ENCODE measurements at places on chromosomes 4 and X.

DNA sequence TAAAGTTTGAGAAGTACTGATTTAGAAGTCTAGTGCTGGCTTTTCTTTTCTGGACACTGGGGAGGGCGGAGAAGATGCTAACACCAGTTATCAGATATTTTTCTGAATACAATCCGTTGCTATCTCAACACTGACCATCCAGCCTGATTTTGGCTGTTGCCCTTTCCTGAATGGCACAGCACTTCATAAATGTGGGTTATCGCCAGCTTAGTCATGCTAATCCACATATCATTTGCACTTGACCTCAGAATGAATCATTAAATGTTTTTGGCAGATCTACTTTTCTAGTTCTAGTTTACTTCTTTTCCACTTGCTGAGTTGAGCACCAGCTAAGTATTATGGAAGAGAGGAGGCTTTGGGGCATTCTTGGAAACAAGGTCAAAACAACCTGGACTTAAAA lies 60.8 kb upstream of the ESX1 start:
- DNase-seq: no peak

DNA sequence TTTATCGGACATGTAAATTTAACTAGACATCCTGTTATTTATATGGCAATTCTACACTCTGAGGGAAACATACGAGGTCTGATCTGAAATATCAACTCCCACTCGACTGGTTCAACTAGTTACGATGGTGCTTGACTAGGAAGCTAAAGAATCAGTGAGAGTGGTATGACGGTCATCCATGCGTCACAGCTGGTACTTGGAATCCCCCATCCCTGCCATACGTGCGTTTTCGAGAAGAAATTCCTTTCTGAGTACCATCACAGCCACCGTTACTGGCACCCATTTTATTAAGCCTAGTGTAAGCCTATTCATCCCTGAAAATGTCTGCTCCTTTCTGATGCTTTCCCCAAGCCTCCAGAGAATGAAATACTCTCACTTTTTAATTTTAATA lies 695 bp upstream of the PIGA start:
- DNase-seq: peak; percentile 29

GRCh38 chr4:26061248-26061986 lies 147.4 kb downstream of the SMIM20 start:
- DNase-seq: no peak

DNA sequence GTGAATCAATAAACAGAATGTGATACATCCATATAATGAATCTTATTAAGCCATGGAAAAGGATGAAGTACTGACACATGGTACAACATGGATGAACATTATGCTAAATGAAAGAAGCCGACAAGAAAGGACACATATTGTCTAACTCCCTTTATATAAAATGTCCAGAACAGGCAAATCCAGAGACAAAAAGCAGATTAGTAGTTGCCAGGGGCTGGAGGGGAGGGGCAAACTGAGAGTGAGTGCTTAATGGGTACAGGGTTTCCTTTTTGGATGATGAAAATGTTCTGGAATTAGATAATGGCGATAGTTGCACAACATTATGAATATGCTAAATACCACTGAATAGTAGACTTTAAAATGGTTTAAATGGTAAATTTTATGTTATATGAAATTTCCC lies 17.4 kb downstream of the ADGRG4 start:
- DNase-seq: no peak

DNA sequence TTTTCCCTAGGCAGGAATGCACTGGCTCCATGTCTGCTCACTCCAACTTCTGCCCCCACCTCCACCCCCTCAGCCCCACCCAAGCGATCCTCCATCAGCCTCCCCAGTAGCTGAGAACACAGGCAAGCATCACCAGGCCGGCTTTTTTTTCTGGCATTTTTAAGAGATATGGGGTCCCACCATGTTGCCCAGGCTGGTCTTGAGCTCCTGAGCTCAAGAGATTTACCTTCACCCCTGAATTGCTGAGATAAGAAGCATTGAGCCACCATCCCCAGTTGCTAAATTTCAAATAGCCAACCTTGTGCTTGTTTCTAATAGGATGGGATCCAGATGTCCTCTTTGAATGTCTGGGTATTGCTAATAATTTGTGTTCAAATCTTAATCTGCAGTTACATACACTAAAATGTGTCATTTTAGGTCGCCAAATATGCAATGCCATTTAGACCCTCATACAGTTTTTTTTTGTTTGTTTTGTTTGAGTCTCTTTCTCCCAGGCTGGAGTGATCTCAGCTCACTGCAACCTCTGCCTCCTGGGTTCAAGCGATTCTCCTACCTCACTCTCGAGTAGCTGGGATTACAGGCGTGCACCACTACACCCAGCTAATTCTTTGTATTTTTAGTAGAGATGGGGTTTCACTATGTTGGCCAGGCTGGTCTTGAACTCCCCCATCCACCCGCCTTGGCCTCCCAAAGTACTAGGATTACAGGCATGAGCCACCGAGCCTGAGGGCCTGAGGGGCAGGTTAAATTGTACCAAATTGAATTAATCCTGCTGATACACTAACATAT lies 8.8 kb downstream of the LARP7 start:
- no peak for DNase-seq

GRCh38 chr4:80072228-80072743 lies 743 bp downstream of the ANTXR2 start:
- DNase-seq: peak; percentile 56

DNA sequence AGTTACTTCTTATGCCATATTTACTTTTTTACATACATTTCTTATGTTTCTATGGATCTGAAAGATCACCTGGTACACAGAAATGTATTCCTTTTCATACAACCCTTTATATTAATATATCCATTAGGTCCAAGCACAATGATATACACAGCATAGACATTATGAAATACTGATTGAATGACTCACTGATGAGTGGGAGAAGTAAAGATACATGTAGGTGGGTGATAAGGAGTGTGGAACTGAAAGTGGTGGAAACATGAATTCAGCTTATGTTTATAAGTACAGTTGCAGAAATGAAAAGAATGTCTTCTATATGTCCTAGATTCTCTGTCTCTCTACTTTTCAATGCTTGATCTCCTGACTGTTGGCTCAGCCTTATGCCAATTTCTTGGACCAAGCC lies 87.9 kb downstream of the YIPF7 start:
- DNase-seq: no peak

- no peak for DNase-seq
These were observed 186.5 kb downstream of the ANTXR2 start for GRCh38 chr4:79886557-79886956.

GRCh38 chr4:82886147-82886942 lies 4.6 kb downstream of the SEC31A start:
- DNase-seq: no peak

DNA sequence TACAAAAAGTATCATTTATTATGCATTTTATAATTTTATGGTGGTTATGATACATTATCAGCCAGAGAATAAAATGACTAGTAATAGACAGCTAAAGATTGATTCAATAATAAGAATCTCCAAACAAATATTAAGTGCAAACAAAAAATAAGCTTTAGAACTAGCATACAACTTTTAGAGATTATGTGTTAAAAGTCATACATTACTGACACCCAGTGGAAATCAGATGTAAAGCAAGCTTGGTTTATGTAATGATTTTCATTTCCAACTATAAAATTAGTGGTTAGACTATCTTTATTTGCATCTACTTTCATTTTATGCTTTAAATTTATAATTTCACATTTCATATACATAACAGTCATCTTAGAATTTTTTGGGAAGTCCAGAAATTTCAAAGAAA lies 57.7 kb downstream of the IL13RA2 start:
- no peak for DNase-seq

DNA sequence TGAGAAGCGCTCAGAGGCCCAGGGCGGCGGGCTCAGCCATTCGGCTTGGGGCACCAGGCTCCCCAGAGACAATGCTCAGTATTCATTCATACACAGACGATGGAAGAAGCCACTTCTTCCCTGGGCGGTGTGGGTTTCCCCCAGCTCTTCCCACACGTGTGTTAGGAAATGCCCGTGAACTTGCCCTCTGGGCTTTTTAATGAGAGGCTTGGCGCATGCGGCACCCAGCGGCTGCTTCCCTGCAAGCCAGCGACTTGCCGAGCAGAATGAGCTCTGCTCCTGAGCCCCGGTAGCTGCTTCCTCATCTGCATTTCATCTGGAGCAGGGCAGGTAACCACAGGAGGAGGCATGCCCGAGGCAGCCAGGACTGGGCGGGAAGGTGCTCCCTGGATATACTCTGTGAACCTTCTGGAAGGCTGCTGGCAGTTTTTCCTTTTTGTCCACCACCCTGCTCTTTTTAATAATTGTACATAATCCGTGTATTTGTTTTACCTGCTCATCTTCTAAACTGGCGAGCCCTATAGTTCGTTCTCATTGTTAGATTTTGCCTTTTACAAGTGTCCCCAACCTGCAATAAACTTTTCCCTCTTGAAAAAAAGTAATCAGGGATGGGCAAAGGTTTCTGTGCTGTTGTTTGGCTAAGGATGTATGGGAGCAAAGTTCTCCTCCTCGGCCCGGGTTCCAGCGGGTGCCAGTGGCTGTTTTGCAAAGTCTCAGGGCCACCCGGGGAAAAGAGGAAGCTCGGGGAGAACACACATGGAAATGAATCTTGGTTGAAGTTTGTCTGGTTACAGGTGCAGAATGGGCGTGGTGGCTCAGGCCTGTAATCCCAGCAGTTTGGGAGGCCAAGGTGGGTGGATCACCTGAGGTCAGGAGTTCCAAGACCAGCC lies 178.8 kb downstream of the DCLK2 start:
- no peak for DNase-seq

- DNase-seq: no peak
These were observed 1.6 kb downstream of the OPRPN start for GRCh38 chr4:70399319-70399718.

GRCh38 chrX:71282514-71283402 lies 677 bp upstream of the NONO start:
- peak; percentile 37 for DNase-seq

- no peak for DNase-seq
These were observed 1.8 kb downstream of the CD99L2 start for GRCh38 chrX:150896632-150897031.

DNA sequence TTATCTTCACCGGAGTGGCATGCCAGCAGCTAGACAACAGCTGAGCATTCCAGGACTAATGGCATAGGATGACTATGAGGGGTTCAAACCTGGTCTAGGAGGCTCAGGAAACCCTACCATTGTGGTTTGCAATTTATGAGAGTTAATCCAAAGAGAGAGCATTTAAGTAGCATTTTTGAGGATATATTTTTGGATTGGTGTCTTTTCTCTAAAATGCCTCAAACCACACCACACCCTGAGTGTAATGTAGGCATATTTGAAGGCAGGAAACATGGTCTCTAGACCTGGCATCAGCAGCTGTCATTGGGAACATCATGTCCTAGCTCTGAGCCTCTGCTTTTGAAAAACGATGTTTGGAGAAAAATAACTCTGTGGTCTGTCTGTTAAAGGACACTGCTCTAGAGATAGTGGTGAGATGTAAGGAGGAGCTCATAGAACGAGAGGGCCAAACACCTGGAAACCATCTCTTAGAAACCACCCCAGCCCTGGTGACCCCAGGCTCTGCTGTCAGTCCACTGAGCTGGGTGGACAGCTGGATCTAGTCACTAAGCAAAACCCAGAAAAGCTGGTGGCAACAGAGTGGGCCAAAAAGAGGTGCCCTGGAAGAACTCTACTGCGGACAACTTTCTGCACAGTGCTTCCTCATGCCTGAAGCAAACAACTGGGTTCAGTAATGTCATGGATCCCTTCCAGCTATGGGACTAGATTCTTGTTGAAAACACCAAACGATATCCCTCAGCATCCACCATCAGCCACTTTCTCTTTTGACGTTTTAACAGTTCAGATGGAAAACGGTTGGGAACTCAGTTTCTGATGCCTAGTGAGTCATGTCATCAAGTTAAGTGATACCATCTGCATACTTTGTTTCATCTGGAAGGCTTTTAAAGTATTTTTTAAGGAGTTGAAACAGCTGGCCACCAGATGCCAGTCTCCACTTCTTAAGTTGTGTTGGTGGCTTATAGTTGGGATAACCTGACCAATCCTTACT lies 100.2 kb upstream of the C1QTNF7 start:
- DNase-seq: no peak

DNA sequence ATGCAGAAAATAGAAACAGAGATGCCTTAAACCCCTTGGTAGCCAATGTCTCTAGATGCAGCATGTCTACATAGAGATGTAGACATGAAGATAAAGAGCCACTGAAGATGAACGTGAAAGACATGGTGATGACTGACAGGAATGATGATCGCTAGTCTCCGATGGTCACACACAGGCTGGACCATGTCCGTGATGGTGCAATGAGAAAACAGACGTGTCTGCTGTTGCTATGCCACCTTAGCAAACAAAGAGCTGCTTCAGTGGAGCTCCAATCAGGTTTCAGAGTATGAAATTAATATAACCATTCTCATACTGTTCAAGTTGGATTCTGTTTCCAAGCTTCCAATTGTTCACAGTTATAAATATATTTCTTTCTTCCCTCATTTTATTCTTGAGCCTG lies 256.5 kb downstream of the CAMK2D start:
- DNase-seq: no peak

DNA sequence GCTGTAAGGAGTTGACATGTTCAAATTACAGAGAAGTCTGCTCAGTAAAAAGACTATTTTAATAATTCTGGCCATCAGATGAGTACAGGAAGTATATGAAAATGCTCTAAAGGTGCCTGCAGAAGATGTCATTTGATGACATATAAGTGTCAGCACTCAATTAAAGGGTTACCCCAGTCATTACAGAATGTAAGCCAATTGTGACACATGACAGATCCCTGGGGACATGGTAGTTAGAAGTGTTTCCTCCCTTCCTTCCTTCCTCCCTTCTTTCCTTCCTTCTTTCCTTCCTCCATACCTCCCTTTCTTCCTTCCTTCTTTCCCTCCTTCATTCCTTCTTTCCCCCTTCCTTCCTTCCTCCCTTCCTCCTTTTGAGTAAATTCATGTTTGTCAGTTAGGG lies 453.0 kb downstream of the RAPGEF2 start:
- DNase-seq: no peak

DNA sequence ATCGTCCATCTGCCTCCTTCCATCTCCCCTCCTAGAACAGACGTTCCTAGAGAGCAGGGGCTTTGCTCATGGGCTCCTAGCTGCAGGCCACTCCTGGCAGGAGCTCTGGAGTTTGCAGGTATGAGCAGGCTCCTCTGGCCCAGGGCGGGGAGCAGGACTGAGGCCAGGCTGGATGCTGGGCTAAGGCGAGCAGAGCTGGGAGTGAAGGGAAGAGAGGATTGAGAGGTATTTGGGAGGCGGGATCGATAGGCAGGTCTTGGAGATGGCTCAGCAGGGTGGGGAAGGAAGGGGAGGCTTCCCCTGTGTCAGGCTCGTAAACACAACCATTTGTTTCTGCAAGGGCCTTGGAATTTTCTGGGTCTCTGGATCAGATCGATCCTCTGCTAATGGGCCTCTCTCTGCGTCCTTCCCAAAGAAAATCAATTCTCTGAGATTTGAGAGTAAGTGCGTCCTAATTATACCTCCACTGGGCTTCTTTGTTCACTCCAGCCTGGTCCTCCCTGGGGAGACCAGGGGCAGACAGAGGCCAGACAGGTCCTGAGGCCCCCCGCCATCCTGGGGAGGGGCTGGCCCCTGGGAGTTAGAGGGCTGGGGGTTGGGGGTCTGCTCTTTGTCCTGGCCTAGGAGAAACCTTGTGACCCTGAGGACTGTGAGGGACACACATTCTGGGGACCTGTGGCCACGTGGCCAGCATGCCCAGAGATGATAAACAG lies 94.8 kb upstream of the PSAPL1 start:
- DNase-seq: no peak

Data from activated CD4-positive, alpha-beta T cell treated with anti-CD3 and anti-CD28 coated beads, Interleukin-2, amount 50 U/mL, for 1 hour (primary cell).